SHP77 treated with DMSO at 0.1 percent for 48 hours (cell line): ENCODE measurements at places on chromosomes 16 and 17.

DNA sequence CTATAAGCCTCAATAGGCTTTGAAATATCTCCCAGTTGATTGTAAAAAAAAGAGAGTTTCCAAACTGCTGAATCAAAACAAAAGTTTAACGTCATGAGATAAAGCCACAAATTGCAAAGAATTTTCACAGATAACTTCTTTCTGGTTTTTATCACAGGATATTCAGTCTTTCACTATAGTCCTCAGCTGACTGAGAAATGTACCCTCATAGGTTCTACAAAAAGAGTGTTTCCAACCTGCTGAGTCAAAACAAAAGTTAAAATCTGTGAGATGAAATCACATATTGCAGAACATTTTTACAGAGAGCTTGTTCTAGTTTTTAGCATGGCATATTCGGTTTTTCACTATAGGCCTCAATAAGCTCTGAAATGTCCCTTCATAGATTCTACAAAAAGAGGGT is 559.2 kb downstream of the KCNJ18 start:
- DNase-seq, result no peak

DNA sequence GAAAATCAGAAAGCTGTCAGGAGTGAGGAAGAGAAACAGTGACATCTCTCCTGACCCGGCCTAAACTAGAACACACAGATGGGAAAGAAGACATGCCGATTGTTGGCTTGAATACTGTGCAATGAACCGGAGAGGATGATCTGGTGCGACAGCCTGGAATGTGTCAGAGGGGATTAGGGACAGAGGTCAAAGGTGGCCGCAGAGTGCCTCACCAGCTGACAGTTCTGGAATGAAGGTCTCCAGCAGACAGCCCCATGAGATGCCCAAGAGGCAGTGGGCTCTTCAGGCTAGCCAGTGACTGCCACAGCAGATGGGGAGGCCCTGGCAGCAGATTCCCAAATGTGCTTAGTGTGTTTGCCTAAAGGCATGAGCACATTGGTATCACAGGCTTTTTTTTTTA is 623.2 kb downstream of the CDH8 start:
- DNase-seq, result no peak

- peak; percentile 47 for DNase-seq
Measured at GRCh38 chr17:77286641-77287431, 146.1 kb downstream of the SEC14L1 start.

DNA sequence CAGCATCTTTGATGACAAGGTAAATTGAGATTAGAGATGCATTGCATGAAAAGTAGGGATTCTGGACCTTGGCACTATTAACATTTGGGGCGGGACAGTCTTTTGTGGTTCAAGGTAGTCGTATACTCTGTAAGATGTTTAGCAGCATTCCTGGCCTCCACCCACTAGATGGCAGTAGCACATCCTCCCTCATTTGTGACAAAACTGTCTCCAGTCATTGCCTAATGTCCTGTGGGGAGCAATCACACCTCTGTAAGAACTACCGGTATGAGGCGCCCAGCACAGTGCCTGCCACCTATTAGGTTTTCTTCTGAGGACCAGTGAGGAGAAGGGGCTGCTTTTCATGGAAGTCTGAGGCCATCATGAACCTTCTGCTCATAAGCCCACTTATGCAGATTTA is 180.8 kb downstream of the RBFOX1 start:
- DNase-seq, result no peak
